ENCODE measurements at places on chromosomes 12 and 14.

DNA sequence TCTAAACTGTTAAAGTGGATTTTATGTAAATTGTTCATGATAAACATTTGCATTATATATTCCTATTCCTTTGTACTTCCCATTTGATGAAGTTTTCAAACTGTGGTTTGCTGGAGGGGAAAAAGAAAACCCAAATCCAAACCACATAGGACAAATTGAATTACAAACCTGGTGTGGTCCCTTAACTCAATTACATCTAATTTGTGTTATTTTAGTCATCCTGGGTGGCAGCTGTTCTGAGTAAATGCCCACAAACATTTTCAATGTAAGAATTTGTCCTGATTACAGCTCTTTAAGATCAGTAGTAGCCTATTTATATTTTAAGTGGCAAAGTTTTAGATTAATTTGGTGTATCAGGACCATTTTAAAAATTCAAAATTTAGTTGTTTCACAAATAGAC is 153.9 kb downstream of the RAD51B start:
- DNase-seq = no peak

DNA sequence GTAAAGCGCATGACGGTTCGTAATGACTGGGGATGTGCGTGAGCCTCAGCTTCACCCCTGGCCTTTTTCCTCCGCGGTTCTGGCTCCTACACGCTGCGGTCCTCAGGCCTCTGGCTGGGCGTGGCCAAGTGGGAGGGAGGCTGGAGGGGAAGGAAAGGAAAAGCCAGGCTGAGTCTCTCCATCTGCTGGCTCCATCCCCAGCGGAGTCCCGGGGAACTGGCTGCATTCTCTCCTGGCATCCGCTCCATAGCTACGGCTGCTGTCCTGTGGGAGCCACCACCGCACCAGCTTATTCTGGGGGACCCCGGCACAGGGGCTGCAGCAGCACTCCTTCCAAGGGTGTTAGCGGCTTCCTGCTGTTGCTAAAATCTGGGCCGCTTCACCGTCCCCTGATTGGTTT is 68.2 kb upstream of the SLC24A4 start:
- DNase-seq = no peak

DNA sequence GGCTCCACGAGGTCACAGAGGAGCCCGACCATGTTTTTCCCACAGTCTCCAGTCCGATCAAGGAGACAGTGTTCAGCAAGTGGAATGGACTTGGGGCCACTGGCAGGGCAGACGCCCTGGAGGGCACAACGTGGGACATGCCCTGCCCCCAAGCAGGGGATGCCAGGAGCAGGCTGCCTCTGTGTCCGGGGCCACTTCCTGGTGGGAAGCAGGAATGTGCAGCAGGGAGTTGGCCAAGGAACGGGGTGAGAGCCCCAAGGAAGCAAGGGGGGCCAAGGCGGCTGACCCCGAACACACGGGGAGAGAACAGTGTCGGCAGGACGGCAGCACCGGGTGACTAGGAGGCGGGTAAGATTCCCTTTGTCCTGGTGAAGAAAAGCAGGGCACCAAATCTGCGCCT is 92.6 kb downstream of the CHGA start:
- DNase-seq = no peak

GRCh38 chr14:103625356-103626095 is 3.5 kb upstream of the KLC1 start:
- peak; percentile 63 for DNase-seq

GRCh38 chr12:1859643-1860042 is 39.3 kb downstream of the LRTM2 start:
- DNase-seq = no peak

DNA sequence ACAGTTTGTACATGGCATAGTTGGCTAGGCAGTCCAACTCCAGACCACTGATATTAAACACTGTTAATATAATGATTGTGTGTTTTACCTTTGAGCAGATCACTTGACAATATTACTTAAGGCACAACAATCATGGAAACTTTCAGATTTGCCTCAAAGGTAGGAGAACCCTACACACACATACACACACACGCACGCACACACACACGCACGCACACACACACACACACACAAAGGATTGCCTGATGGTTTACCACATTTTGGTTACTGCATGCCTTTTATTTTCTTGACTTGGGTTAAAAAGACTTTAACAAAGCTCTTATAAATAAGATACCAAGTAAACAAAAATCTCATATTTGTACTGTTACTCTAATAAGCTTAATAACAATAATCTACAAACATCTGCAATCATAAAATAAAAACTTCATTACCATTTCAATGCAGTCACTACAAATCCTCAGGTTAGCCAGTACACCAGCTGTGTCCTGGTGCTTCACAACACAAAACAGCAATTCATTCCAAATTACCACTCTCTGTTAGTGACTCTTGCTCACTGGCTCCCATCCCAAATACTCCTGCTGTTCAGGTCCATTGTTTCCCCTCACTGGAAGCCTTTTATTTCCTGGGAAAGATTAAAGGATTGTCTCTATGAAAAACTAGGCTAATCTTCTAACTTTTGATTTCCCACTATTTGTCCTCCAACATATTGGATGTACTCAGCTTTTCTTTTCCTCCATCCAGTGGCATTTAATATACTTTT is 175.2 kb upstream of the ATP2B1 start:
- DNase-seq = no peak

DNA sequence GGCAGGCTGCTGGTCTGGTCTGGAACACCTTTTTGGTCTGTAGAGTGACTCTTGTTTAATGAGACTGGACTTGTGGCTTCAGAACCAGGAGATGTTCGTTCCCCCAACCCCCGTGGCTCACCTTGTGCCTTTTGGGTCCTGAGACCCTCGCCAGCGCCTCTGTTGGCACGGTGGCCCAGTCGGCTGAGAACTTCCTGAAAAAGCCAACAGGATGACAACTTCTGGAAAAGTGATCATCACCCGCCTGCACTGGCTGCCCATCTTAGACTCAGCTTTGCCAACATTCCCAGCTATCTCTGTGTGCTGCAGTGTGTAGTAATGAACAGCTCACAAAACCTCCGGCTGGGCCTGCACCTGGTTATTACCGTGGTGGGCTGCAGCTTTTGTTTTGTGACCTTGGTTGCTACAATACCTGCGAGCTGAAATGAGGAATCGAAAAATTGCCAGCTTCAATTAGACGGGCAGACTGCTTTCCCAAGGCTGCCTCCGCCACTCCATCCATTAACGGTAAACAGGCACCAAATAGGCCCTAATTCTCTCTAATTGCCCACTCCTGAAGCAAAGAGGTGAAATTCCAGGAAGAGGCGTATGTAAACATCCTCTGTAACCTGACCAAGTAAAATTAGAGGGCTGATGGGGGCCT is 16.0 kb downstream of the MEG3 start:
- peak; percentile 76 for DNase-seq

DNA sequence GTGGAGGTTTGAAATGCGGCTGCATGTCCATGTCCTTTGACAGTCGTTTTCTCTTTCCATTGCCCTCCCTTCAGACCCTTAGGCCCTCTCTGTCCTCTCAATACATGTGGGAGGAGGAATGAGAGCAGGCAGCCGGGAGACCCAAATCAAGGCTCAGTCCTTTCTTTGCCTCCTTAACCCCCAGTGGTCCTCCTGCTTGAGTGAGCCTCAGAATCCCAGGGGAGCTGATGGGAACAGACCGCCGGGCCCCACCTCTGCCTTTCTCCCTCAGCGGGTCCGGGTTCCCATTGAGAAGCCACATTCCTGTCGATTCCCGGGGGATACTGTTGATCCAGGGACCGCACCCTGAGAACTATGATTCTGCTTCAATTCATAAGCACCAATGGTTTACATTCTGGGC is 77.9 kb upstream of the RFLNA start:
- no peak for DNase-seq

DNA sequence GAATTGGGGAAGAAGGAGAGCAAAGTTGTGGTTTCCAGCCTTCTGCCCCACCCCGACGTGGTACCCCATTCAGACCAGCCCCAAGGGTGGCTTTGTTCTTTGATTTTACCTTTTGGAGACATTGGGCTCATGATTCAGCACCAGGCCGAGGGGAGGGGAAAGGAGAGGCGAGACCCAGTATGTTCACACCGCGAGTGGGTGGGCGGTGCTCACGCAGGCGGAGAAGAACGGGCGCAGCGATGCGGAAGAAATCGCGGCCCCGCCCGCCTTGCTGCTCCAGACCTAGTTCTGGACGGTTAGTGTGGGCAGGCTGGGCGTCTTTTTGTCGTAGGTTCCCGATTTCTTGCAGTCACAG is 963 bp downstream of the ATL1 start:
- DNase-seq = peak; percentile 75

DNA sequence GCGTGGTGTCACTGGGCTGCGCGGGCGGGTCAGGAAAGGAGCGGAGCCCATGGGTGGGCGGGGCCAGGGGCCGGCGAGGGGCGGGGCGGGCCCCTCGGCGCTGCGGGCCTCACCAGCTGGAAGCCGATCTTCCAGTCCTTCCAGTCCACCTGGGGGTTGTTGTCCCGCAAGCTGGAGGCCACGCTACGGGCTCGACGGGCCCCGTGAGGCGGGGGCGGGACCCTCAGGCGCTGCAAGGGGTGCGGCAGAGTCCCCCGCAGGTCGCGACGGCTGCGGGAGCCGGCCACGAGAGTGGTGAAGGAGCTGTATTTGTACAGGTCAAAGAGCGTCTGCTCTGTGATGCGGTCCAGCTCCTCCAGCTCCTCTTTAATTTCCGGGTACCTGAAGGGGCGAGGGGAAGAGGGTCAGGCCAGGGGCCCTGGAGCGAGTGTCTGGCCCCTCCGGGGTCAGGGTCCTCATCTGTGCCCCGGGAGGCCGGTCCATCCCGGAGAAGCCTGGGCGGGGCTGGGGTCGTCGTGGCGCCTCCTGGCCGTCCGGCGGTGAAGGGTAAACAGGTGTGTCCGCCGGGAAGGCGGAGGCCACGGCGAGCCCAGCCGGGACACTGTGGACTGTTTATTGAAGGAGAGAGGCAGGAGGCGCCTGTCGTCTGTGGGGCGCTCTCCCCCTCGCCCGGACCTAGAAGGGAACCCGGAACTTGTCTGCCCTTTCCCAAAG is 11.9 kb downstream of the SCNN1A start:
- no peak for DNase-seq

- DNase-seq = no peak
Measured at GRCh38 chr12:105993766-105994555, 144.8 kb downstream of the NUAK1 start.

DNA sequence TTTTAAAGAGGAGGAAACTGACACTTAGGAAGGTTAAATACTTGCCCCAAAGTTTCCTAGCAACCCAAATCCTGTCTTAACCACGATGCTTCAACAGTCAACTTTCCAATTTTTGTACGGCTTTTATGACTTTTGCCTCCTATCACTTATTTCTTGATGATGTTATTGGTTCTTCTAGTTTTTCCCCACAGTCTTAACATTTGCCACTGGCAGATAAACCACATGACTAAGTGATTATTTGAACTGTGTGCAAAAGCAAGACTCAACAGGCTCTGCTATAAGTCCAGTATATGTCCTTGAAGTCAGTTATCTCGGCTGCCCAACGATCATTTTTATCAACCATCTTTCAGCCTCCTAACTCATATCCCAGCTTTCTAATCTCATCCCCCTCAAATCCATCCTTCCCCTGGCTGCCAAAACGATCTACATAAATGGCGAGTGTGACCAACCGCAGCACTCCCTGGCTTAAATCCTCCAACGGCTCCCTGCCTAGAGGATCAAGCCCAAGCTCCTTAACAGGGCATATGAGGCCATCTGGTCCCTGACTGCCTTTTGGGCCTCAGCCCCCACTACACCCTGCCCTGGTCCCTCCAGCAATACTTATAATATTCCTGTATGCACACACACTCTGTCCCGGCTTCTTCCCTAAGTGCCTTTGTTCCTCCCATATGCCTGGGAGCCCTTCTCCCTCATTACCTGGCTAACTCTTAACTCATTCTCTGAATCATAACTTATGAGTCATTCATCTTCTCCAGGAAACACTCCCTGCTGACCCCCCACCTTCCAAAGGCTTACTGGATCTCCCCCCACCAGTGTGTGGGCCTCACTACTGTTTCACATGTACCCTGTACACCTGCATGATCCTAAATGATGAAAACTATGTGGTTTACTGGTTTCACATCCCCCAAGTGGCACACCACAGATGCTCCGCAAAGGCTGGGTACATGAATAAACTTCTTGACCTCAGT is 8.8 kb downstream of the VPS37B start:
- DNase-seq = no peak

DNA sequence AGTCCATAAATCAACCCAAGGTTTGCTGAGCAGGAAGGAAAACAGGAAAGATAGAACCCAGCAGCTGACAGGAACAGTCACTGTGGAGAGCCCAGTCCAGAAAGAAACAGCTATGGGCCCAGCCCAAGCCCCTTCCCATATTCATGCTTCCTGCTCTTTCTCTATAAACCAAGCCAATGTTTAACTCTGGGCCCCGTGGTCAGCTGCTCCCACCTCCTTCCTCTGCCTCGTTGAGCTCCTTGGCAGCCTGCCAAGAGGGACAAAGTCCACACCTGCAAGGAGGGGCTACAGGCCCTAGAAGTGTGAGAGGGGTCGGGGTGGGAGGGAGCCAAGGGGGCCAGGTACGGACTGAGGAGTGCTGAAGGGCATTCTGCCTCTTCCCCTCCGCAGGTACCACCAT is 10.0 kb downstream of the SLC6A13 start:
- no peak for DNase-seq

DNA sequence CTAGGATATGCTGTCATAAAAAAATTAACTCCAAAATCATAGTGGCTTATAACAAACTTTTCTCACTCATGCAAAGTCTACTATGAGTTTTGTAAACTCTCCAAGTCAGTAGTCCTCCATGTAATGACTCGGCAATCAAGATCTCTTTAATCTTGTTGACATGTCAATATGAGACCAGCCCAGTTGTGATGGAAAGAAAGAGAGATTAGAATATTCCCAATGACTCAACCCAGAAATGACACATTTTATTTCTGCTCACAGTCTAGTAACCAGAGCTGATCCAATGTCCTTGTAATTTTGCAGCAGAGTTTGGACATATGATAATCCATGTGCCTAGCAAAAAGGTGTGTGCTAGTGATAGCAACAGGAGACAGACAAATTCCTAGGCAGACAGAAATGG is 112.6 kb upstream of the CNTN1 start:
- no peak for DNase-seq

- DNase-seq = no peak
Measured at GRCh38 chr12:91309450-91309849, 126.8 kb upstream of the DCN start.

DNA sequence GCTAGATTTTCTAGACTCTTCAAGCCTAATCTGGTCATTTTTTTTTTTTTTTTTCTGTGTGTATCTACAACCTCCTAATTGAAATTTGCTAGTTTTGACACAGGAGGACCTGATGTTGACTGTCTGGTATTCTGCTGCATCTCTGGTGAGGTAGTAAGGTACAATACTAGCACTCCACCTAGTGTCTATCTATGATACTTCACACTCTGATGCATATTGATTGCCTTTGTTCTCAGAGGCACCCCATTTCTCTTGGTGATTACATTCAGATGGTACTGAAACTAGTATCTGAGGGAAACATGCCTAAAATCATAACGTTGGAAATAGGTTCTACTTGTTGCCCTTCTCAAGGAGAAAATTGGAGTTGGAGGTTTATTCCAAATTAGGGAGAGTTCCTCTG is 930.5 kb upstream of the NOVA1 start:
- DNase-seq = peak; percentile 77

- DNase-seq = no peak
Measured at GRCh38 chr14:101243587-101244338, 317.5 kb upstream of the DIO3 start.

All from NCI-H510A treated with DMSO at 0.1 percent for 48 hours (cell line).